ENCODE measurements at places on chromosomes 16 and 17.
A peak's percentile ranks its signal among the peaks of the same experiment; 100 is the strongest.

DNA sequence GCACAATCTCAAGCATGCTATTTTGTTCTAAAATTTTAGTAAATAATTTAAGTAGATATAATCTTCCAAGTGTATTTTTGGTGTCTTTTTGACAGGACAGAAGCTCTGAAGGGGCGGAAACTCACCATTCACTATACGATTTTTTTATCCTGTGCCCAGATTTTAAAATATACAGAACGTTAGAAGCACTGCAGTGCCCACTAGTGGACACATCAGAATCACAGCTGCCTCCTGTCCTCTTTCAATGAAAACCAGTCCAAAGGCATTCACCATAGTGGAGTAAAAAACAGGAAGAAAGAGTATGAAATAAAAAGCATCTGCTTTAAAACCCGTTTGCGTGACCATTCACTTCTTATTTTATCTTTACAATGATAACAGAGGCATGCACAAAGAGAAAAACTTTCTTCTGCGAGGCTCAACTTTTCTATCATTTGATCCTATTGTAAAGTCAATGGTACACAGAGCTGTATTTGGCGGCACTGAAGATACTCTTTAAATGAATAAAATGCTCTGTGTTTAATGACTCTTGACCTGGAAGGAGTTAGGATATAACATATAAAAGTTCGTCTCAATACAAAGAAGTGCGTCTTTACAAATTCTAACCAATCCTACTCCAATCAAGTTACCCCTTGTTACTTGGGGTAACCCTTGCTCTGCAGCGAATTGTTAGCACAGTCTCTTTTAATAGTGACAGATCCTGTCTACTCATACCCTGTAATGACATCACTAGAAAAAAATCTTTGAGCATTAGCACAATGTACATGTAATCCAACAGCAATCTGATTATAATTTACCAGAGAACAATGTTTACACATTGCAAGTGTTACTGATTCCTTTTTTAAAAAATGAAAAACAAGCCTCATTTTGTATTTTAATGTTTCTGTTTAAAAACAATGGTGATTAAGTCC is 339.8 kb upstream of the PSMD7 start:
- DNase-seq: no peak

DNA sequence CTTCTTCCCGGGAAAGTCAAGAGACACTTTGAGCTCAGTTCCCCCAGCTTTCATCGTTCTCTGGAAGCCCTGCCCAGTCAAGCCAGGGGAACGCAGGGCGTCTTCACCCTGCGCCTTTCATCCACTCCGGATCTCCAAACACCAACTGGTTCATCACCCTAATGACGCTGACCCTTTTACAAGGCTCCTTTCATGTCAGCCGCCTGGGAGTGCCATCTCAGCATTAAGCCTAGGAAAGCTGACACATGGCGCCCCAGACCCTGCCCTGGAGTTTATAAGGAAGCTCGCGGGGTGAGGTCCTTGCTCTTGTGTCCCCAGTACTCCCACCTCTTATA is 594 bp upstream of the DNAJC7 start:
- DNase-seq: no peak

DNA sequence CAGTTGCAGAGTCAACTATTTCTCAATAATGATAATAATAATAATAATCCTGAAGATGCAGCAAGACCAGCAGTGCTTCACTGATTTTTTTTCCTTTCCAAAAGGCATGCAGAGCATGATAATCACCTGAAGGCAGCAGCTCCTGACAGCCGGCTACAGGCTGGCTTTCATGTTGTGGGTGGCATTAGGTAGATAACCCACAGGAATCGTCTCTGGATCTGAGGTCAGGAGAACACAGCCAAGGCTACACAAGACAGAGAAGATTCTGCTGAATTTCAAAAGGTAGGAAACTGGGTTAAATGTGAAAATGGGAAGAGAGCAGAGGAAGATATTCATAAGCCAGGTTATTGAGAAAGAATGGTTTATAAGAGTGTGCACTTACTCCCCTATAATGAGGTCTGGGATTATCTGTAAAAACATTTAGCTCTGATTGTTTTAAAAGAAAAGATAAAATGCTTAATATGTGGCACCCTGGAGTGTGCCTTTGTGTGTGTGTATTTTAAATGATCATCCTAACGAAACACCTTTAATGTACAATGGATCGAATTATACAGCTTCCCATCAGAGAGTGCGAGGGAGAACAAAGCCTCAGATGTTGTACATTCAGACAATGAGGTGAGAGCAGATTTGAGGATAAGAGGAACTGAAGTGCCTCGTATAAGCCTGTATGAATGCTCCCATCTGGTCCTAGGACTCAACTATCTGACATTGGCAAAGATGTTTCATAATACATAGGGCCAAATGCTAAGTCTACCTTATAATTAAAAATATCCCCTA is 273.1 kb downstream of the PHKB start:
- DNase-seq: no peak

DNA sequence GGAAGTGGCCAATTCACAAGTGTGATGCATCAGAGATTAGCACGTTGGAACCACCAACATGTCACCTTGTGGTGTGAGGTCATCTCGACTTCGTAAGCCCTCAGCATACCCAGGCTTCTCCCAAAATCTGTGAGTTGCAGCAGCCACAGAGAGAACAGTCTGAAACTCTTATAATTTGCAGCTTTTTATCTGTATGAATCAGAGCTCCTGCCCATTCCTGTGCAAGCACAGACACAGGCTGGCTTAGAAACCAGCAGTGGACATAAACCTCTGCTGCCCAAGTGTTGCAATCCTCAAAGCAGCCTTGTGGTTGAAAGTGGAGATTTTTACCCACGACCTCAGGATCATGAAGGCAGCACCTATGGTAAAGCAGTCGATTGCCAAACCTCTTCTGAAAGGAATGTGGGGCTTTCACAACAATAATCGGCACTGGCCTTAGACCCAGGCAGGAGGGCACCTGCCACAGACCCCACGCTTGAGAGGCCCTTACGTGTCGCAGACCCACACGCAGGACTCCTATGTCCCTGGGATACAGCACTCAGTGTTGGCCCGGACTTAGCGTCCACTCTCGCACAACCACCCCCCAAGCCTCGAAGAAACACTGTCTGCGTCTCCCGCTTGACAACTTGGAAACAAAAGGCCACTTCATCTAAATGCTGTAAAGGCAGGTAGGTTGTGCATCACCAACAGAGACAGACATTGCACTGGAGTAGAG is 24.5 kb upstream of the OSGIN1 start:
- DNase-seq: no peak

GRCh38 chr16:375927-376816 is 5.6 kb downstream of the PGAP6 start:
- no peak for DNase-seq

GRCh38 chr16:57588831-57589230 is 39.6 kb upstream of the ADGRG1 start:
- no peak for DNase-seq

GRCh38 chr17:75592348-75593020 is 4.9 kb downstream of the MYO15B start:
- no peak for DNase-seq

GRCh38 chr16:3652373-3653195 is 1.9 kb upstream of the DNASE1 start:
- DNase-seq: no peak

- no peak for DNase-seq
Measured at GRCh38 chr17:36673637-36674277, 72.4 kb downstream of the MRM1 start.

DNA sequence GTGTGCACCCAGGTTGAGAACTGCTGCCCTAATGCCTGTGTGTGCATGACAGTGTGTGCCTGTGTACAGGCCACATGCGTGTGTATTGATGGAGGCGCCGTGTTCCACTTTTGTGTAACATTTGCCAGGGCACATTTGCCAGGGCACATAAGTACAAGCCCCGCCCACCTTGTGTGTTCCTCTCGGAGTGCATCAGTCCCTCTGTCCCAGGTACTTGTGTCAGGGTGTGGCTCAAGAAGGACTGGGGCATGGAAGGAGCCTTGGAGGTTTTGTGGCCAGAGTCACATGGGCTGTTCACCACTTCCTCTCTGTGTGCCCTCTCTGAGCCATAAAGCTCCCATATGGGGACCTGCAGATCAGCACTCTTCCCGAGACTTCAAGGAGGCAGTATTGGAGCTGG is 73.9 kb downstream of the MRM1 start:
- no peak for DNase-seq

DNA sequence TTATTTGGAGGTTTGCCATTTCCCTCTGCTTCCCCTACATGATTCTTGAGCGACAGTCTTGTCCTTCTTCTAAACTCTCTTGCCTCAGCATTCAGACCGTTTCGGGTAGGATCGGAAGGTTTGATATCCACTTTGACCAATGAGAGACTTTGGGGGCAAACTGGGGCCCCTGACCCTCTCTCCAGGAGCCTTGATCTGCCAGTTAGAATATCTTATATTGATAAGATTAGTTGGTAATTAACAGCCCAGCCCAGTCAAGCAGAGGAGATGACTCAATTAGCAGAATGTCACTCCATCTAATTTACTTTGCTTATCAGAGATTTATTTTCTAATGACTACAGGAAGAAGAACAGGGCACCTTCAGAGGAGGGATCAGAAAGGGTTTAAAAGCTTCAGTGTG is 532.8 kb downstream of the XYLT1 start:
- no peak for DNase-seq

DNA sequence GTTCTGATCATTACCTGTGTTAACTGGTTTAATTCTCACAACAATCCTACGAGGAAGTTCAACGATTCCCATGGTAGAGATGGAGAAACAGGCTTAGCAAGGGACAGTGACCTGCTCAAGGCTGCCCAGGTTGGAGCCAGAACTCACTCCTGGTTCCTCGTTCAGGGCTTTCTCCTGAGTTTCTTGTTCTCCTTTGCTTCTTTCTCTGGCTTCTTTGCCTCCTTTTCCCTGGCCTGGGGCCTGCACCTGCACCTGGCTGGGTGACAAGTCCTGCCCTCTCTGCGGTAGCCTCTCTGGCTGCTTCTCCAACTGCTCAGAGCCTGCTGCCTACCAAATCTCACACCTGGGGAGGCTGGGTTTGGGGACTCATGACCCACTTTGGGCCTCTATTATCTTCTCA is 2.8 kb downstream of the CCL22 start:
- DNase-seq: no peak

GRCh38 chr17:72931163-72931562 is 161.3 kb downstream of the SLC39A11 start:
- DNase-seq: no peak

DNA sequence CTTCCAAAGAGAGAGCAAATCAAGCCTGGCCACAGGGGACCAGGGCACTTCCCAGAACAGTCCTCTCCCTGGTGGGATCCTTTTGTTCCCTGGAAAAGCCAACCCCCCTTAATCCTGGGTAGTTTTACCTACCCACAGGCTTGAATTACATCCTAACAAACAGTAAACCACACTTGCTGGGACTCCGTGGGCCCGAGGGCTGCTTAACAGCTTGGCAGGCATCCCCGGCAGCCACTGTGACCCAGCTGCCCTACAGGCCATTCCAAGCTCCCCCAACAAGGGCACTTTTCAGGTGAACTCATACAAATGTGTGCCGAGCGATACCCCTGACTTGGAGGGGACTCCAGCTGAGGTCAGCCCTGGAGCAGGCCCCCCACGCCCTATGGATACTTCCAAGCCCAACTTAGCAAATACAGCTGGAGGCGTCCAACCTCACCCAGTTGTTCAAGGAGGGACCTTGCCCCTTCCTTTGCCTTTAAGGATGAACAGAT is 26.4 kb downstream of the ADCY9 start:
- DNase-seq: no peak

DNA sequence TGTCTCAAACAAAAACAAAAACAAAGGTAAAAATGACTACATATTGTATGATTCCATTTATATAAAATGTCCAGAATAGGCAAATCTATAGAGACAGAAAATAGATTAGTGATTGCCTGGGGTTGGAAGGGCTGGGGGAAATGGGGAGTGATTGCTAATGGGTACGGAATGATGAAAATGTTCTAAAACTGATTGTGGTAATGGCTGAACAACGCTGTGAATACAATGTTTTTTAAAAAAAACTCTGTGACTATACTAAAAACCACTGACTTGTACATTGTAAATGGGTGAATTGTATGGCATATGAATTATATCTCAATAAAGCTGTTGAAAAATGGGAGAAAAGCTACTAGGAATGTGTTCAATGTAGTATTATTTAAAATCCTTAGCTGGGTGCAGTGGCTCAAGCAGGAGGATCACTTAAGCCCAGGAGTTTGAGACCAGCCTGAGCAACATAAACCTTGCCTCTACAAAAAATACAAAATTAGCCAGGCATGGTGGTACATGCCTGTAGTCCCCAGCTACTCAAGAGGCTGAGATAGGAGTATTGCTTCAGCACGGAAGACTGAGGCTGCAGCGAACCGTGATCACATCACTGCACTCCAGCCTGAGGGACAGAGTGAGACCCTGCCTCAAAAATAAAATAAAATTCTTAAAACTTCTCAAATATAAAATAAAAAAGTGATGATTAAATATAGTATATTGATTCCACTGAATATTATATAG is 47.9 kb downstream of the TOM1L2 start:
- no peak for DNase-seq

GRCh38 chr17:83143817-83144231 is 64.4 kb downstream of the METRNL start:
- no peak for DNase-seq

- DNase-seq: no peak
Measured at GRCh38 chr17:82025401-82026107, 2.4 kb downstream of the LRRC45 start.

DNA sequence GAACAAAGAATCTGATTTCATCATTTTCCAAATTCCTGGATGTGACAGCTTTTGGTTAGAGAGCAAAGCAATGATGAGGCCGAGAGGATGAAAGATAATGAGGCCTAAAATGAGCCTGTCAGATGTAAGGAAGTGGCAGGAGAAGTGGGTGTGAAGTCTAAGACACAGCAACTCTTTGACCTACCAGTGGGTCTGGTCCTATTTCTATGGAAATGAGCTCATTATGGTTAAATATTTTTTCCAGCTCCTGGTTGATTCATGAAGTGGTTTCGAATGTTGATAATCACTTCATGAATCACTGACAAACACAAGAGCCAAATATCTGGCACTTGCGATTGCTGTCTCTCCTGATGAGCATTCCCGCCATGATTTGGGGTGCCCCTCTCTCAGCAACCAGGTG is 273.3 kb upstream of the CDH5 start:
- no peak for DNase-seq

- DNase-seq: peak; percentile 57
Measured at GRCh38 chr17:41962768-41963434, 3.7 kb upstream of the CNP start.

- no peak for DNase-seq
Measured at GRCh38 chr16:47774661-47775060, 313.5 kb downstream of the PHKB start.

GRCh38 chr17:8044819-8045810 is 6.3 kb downstream of the ALOX15B start:
- DNase-seq: no peak

- no peak for DNase-seq
Measured at GRCh38 chr16:21685034-21685455, 21.3 kb downstream of the OTOA start.

GRCh38 chr16:50172195-50172922 is 19.3 kb downstream of the TENT4B start:
- DNase-seq: no peak
